ENCODE measurements at places on chromosomes 5 and 9.

- H3K4me3 ChIP-seq, result no peak overlapping the region
- H3K27ac ChIP-seq, result no peak overlapping the region
- H3K36me3 ChIP-seq, result no peaks in the 10 kb centered on the region
- no peaks in the 10 kb centered on the region for H3K27me3 ChIP-seq
- DNase-seq, result no peak
- H3K4me1 ChIP-seq, result peaks cover 15% of the 10 kb centered on the region
These were observed 135.5 kb downstream of the SPATA31D1 start for GRCh38 chr9:82124090-82124489.

- H3K4me1 ChIP-seq, result peaks cover 4% of the 10 kb centered on the region
- no peak overlapping the region for H3K4me3 ChIP-seq
- H3K36me3 ChIP-seq, result no peaks in the 10 kb centered on the region
These were observed 290.9 kb upstream of the ANKRD55 start for GRCh38 chr5:56523790-56524575.

GRCh38 chr5:127072861-127073846 is at the start of gene C5orf63:
Gene C5orf63, minus strand, starts transcription at chr5:127073502. Its CDS starts 14,507 bp downstream, at chr5:127058995.
- H3K27ac ChIP-seq, result peak within 1 kb of the TSS; percentile 78
- H3K27me3 ChIP-seq, result no peaks in the 10 kb centered on the region
- no peaks in the 10 kb centered on the region for H3K36me3 ChIP-seq
- H3K4me1 ChIP-seq, result peaks cover 6% of the 10 kb centered on the region

DNA sequence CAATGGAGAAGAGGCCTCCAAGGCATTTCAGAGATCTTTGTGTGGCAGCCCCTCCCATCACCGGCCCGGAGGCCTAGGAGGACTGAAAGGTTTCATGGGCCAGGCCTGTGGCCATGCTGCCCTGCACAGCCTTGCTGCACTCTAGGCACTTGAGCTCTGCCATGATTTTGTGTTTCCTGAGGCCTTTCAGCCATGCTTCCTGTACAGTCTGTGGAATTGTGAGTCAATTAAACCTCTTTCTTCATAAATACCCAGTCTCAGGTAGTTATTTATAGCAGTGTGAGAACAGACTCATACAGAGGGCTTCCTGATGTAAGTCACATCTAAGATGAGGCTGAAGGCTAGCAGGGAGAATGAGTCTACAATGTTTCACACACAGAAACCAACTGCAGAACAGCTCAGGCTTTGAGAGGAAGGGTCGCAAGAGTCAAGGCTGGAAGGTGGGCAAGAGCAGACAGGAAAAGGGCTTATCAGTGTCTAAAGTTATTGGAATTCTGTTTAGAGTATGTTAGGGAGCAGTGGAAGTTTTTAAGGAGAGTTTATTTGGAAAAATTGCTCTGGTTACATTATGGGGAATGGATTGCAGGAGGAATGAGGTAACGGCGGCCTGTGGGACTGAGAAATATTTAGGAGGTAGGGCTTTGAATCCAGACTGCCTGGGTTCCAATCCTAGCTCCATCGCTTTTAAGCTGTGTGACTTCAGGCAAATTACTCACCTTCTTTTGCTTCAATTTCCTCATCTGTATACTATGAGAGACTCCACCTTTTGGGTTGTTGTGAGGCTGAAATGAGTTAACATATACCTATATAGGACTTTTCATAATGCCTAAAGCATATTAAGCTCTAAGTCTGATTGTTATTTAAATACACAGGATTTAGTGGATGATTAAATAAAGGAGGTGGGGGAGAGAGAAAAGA is 291.2 kb downstream of the CWC27 start:
- H3K4me3 ChIP-seq, result no peak overlapping the region
- DNase-seq, result no peak
- H3K27ac ChIP-seq, result no peak overlapping the region
- H3K27me3 ChIP-seq, result no peaks in the 10 kb centered on the region
- H3K4me1 ChIP-seq, result no peaks in the 10 kb centered on the region

DNA sequence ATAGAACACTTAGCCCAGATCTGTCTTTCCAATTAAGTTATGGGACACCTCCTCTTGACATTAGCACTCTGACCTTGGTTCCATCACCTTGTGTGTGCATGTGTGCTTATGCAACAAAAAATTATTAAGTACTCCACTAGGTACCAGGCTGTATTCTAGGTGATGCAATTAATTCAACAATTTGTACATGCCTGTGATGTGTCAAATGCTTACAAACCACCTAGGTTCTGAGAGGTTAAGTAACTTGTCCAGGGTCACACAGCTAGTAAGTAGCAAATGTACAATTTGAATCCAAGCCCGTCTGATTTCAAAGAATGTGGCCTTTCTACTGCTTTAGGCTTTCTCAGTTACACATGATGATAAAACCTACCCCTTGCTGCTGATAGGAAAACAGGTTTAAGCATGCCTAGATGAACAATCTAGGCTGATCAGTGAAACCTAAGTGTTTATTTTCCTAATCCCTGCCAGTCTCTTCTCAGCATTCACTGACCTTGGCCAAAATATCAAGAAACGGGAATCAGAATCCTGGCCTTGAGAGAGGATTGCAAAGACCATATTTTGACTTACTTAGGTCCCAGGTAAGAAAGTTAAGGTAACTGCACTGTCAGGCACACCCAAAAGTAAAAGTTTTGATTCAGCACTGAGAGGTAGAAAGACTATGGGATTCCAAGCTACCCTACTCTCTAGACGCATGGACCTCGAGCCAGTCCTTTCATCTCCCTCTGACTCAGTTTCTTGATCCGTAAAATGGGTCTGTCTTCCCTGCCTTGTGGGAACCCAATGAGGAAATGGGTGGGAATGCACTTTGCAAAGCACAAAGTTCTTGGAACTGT is 1.0 kb downstream of the TBC1D2 start:
- DNase-seq, result no peak
- H3K4me1 ChIP-seq, result peaks cover 14% of the 10 kb centered on the region
- H3K27ac ChIP-seq, result peak overlapping the region; percentile 92
- H3K27me3 ChIP-seq, result no peaks in the 10 kb centered on the region
- peak overlapping the region; percentile 76 for H3K4me3 ChIP-seq
- peaks cover 11% of the 10 kb centered on the region for H3K36me3 ChIP-seq
